Left renal cortex interstitium (tissue), 4 donors: ENCODE measurements at places on chromosomes 1 and 21. TPM values are rescaled to one million over a fixed set of nuclear protein-coding genes. Genes with fewer than 3 reads are reported as not detected.

GRCh38 chr1:159856576-159856975 is 5.9 kb downstream of the VSIG8 start:
- no peak for DNase-seq

DNA sequence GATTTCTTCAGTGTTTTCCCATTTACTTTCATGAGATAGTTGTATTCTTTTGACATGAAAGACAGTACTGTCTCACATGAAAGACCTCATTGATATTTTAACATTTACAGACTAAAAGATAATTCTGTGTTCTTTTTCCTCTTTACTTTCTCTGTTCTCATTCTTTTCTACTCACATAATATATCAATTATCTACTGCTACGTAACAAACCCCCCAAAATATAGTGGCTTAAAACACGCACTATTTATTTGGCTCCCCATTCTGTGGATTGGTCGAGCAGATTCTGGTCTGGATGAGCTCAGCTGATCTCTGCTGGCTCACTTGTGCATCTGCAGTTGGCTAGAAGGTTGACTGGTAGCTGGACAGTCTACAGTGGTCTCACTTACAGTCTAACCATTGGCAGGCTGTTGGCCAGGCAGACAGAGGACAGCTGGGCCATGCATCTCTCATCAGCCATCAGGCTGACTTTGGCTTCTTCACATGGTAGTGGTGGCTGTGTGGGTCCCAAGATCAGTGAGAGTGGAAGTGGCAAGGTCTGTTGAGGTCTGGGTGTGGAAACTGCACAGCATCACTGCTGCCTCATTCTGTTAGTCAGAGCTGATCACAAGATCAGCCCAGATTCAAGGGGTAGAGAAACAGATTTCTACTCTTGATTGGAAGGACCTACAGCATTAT is 63.2 kb downstream of the MPZL1 start:
- DNase-seq, result no peak

DNA sequence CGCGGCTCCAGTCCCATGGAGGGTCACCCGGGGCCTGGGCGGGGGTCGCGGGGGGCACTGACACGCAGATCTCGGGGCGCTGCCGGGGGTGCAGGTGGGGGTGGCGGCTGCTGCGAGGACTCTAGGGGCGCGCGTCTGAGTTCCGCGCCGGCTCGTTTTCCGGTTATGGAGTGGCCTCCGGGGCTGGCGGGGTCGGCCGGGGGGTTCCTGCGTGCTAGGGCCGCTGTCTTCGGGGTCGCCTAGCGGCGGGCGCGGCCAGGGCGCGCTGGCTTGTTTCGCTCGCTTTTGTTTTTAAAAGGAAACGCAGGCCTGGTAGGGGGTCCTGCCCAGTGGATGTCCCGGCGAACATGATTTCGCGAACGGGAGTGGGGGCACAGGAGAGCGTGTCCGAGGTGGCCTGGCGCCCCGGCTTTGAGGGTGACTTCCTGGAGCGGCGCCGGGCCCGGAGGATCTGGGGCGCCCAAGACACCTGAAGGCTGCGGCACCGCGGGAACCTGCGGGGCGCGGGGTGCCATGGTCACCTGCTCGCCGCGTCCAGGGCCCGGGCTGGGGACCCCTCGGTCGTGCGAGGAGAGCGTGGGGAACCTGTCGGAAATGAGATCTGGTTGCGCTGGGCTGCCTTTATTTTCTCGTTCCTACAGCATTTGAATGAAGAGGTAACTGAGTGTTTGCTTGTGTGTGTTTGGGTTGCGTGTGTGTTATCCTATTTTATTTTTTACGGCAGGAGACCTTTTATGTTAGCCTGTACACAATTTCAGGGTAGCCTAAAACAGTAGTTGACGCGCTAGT is 618 bp downstream of the ETS2 start:
- no peak for DNase-seq

The ESPN gene
- polyA plus RNA-seq, result 22.7 TPM
